ENCODE measurements at places on chromosomes 2 and 18.

DNA sequence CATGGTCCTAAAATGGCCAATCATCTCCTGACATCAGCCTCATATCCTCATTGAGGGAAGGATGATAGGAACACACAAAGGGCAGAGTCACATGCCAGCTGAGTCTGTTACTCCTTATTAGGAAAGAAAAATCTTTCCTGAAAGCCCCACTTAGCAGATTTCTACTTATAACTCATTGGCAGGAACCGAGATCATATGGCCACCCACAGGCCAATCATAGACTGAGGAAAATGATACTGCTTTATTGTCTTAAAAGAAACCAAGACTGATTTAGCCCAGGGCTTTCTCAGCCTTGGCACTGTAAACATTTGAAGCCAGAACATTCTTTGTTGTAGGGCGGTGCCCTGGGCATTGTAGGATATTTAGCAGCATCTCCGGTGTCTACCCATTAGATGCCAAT is 18.7 kb downstream of the GKN2 start:
- no peak for DNase-seq

DNA sequence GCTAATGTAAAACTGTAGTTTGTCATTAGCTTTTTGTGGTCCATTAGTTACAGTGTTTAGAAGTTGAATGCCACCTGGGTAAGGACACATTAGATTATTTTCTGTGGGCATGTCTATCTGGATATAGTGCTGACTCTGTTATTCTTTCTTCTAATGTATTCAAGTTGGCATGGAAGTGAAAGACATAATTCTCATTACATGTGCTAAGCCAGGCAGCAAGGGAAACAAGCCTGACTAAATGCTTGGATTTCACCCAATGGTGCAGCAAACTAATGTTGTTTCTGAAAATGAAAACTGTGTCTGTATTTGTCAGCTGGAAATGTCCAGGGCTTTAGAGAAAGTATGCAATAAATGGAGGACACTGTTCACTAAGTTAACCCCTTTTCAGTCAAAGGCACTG is 100.7 kb downstream of the NUP35 start:
- DNase-seq = no peak

- DNase-seq = no peak
Observed at GRCh38 chr18:57923611-57924010, 120.4 kb upstream of the NEDD4L start.

DNA sequence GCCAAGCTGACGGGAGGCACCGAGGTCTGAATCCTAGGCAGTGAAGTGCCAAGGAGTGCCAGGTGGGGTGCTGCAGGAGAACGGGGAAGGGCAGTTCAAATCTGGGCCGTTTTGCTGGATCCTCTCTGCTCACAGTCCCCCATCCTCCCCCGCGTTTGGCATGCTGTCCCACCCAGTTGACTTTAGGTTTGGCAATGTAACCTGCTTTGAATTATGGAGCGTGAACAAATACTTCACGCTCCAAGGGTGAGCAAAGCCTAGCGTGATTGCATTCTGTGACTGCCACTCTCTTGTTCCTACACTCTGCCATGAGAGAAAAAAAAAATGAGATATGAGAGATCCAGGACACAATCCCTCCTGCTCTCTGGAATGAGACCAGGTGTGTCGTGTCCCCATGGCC is 381.9 kb downstream of the ZNF516 start:
- no peak for DNase-seq

DNA sequence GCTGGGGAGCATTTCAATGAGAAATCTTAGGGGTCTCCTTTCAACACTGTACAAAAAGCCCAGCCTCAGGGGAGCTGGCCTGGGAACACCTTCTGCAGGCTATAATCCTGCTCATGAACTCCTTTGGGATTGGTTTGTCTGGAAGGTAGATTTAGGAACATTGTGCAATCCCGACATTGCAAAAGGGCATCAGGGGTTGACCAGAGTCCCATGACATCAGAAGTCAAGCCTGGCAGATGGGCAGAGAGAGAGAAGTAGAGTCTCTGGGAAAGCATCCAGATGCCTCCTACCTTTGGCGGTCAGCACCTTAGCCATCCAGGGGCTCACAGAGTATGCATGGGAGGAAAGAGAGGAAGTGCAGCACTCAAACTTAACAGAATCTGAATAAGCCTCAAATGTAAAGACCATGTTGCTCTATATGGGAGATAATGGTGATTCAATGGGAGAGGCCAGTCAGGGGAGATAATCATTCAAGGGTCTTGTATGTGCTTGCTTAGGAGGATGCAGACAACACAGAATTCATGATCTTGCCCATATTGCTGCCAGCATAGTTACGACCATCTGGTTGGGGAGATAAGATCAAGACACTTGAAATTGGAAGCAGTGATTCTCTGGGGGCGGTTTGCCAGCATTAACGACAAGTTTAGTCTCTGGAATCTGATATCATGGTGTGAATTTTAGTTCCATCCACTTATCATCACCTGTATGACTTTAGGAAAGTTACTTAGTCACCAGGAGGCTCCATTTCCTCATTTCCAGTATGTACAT is 58.3 kb upstream of the UPP2 start:
- DNase-seq = no peak

Data from memory B cell (primary cell).